ENCODE measurements at places on chromosomes 2 and 18.

DNA sequence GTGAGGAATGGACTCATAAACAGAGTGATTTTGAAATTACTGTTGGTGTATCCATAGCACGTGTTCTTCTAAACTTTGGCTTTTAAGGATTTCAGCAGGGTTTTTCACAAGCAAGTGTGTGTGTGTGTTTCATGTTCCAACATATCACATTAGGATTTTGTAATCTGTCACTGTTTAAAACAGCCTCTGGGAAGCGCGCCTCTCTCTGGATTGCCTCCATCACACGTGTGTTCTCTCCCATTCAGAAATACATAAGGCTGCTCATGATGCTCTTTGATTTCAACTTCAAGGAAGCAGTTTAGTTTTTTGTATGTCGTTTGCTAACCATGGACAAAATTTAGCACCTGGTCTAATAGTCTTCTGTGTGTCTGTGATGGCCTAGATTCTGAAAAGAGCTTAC is 370.4 kb downstream of the MTX2 start:
- DNase-seq = no peak

GRCh38 chr2:145919477-145919876 is 1399.6 kb upstream of the ZEB2 start:
- no peak for DNase-seq

- no peak for DNase-seq
Measured at GRCh38 chr2:45388541-45389100, 222.4 kb downstream of the SRBD1 start.

DNA sequence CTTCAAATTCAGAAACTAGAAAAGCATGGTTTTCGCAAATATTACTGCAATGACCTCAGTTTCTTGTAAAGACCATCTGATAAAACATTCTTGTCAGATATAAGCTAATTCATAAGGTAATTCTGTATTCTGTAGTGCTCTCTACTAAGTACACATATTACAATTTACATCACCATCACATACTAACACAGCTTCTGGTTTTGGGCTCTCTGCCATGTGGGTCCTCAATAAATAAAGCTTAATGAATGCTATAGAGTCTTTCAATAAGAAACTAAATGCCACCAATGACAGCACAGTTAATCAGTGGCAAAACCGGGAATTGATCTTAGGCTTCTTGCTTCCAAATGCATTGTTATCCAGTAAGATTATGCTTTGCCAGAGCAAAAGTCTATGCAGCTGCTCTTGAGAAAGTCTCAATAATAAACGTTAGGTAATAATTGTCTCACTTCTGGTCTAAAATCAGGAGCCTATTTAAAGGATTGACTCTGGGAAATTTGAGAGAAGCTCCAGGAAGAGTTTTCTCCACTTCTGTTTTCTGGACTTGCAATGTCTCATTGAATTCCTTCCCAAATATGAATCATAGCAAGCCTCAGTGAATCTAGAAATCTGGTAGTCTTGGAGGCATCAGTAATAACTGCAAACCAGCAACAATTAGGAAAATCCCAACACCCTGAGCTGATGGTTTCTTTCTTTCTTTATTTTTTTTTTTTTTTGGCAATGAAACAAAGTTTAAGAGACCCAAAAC is 67.9 kb upstream of the RAPGEF4 start:
- no peak for DNase-seq

GRCh38 chr2:229713371-229714079 is 830 bp downstream of the DNER start:
- DNase-seq = no peak

- DNase-seq = peak; percentile 12
Measured at GRCh38 chr2:241810307-241811200, 1.6 kb downstream of the NEU4 start.

GRCh38 chr2:230912046-230912445 is 13.0 kb downstream of the GPR55 start:
- no peak for DNase-seq

GRCh38 chr18:32930695-32931301 is 158.0 kb upstream of the KLHL14 start:
- peak; percentile 18 for DNase-seq

GRCh38 chr18:59540346-59540745 is 156.9 kb downstream of the CCBE1 start:
- DNase-seq = no peak

DNA sequence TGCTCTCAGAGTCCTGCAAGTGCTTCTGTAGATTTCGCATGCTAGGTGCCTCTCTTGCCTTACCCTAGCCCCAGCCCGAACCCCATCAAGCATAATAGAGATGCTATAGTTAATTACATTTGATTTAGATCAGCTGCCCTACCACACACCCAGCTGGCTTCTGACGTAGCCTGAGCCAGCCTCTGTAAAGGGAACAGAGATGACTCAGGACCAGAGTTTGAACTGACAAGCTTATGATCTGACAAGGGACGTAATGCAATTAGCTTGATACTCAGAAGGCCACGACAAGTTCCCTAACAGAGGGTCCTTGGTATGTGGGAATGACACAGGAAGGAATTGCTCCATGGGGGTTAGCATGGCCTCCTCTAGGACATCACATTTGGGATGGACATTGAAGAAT is 126.6 kb downstream of the LRATD1 start:
- DNase-seq = no peak
